T-helper 2 cell (primary cell): ENCODE measurements at places on chromosomes 5 and 9.
A peak's percentile ranks its signal among the peaks of the same experiment; 100 is the strongest.

DNA sequence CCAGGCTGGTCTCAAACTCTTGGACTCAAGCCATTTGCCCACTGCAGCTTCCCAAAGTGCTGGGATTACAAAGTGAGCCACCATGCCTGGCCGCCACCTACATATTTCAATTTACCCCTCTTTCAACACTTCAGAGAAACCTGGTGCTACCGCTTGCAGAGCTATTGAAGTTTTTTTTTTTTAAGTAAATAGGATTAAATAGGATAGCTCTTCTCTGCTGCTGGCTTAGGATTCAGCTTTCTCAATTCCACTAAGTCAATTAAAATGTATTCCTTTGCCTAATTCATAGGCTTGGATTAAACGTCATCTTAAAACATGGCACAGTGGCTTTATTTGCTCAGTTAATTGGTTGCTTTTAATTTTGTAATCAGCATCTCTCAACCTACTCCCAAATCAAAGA is 41.0 kb downstream of the KIAA1191 start:
- no peak for DNase-seq

GRCh38 chr5:63923914-63924313 is 38.3 kb downstream of the HTR1A start:
- no peak for DNase-seq

DNA sequence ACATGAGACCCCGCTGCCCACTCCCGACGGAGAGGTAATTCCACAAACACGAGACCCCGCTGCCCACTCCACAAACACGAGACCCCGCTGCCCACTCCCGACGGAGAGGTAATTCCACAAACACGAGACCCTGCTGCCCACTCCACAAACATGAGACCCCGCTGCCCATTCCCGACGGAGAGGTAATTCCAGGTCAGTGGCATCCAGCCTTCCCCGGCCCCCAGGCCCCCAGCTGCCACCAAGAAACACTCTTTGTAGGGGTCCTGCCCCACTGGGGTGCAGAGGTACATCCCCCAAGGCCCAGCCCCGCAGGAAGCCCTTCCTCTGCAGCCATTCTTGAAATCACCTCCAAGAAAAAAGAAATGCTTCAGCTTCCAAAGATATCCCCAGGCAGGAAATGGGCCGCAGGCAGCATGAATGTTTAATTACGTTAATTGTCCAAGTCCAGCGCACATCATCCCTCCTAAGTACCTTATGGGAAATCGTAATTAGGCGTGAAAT is 115.9 kb downstream of the ADAMTS2 start:
- DNase-seq: no peak

GRCh38 chr5:90347462-90347861 is 62.1 kb downstream of the CETN3 start:
- no peak for DNase-seq

GRCh38 chr9:88242879-88243278 is 104.6 kb upstream of the SPATA31C2 start:
- no peak for DNase-seq

- DNase-seq: no peak
Observed at GRCh38 chr5:100472091-100472490, 63.1 kb upstream of the FAM174A start.

- DNase-seq: no peak
Observed at GRCh38 chr5:137192293-137192743, 306.8 kb downstream of the SPOCK1 start.

DNA sequence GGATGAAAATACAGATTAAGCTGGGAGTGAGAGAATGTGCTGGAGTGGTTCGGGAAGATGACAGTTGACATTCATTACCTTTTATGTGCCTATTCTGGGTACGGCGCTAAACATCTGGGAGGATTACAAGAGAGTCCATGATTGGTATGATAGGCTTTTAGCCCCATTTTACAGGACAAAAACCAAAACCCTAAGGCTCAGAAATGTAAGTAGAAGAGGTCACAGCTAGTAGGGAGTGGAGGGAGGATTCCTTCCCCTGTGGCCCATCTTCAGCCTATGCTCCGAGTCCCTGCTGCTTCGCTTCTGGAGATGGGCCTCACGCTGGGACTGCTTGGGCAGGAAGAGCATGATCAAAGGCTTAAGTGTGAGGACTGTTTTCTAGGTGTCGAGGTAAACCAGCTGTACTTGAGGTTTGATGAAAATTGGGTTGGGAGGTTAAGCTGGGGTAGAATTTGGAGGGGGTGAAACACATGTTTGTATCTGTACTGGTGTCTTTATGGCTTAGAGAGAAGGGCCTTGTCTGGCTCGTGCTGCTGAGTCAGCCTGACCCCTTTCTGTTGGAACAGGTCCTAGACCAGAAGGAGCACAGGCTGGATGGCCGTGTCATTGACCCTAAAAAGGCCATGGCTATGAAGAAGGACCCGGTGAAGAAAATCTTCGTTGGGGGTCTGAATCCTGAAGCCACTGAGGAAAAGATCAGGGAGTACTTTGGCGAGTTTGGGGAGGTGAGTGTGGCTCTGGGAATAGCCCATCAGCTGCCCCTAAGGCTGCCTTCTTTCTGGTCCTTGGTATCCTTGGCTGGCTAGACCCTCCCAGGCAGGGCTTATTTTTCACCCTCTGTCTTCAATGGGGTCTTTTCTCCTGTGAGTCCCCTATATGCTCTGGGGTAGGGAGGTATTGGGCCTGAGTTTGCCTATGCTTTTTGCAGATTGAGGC is 2.1 kb downstream of the HNRNPAB start:
- DNase-seq: no peak

- DNase-seq: no peak
Observed at GRCh38 chr5:114362197-114362976, 517 bp downstream of the KCNN2 start.

GRCh38 chr9:99180199-99180598 is 41.5 kb downstream of the ALG2 start:
- peak; percentile 85 for DNase-seq

- no peak for DNase-seq
Observed at GRCh38 chr5:68392617-68393016, 177.1 kb downstream of the PIK3R1 start.

- DNase-seq: no peak
Observed at GRCh38 chr9:105004466-105005090, 76.6 kb upstream of the ABCA1 start.

DNA sequence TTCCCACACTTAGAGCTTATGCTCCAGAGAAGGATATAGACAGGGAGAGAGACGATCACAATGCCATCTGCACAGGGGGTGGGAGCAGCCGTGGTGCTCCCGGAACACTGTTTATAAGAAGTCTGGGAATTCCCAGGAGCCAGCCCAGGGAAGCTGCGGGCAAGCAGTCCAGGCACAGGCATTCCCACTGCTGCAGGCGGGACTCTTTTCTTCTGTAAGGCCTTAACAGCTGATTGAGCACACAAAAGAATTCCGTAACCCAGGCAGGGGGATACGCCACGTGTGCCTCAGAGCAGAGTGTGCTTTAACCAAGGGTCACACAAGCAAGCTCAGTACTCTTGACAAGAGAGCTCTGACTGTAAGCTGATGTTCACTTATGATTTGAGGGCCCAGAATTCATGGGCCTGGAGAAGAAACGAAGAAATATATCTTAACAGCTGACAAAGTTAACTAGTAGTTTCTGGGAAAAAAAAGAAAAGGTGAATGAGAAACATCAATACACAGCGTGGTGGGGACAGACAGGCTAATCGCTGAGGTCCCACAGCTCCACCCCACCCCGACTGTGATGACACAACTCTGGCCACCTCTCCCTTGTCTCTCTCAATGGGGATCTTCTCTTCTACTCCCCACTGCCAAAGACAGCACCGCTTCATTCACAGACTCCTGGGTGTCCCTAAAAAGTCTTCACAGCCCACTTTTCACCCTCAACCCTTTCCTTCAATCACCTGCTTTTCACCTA is 85.9 kb upstream of the SIMC1 start:
- DNase-seq: no peak

DNA sequence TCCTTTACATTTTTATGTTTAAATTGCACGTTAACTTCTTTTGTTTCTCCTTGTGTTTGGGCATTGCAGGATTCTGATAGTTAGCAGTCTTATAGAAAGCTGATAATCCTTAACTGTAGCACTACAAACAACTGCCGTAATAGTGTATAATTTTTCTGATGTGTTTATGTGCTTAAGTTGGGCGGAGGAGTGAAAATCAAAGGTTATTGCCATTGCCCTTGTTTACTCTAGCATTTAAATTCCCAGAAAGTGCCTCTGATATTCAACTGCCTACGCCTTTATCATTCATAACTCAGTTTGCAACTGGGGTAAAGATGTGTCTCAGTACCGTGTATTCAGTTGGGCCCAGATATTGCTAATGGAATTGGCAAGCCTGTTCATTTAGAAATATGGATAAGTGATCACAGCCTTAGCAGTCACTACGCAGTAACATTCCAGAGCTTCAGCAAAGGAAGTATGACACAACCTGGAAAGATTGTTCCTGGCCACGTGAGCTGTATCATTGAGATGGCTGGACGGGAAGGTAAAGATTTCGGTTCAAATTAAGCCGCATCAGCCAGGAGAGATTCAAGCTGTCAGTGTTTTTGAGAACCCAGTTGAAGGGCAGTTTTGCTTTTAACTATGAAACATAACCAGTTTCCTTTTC is 28.1 kb upstream of the LRRTM2 start:
- DNase-seq: no peak

GRCh38 chr5:137105351-137106035 is 393.6 kb downstream of the SPOCK1 start:
- DNase-seq: no peak

- no peak for DNase-seq
Observed at GRCh38 chr9:134315716-134316448, 10.4 kb upstream of the RXRA start.

- DNase-seq: no peak
Observed at GRCh38 chr9:38412751-38413150, 11.5 kb downstream of the IGFBPL1 start.

DNA sequence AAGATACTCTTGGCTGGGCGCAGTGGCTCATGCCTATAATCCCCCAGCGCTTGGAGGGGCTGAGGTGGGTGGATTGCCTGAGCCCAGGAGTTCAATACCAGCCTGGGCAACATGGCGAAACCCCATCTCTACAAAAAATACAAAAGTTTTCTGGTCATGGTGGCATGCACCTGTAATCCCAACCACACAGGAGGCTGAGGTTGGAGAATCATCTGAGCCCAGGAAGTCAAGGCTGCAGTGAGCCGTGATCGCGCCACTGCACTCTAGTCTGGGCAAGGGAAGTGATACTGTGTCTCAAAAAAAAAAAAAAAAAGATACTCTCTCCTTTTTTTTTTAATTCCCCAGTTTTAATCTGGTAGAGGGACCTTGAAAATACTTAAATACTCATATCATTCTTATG is 15.0 kb downstream of the ANKRD33B start:
- DNase-seq: no peak

- no peak for DNase-seq
Observed at GRCh38 chr9:132827366-132827765, 50.7 kb downstream of the AK8 start.

GRCh38 chr5:73444499-73445438 is 3.8 kb downstream of the FOXD1 start:
- DNase-seq: no peak

DNA sequence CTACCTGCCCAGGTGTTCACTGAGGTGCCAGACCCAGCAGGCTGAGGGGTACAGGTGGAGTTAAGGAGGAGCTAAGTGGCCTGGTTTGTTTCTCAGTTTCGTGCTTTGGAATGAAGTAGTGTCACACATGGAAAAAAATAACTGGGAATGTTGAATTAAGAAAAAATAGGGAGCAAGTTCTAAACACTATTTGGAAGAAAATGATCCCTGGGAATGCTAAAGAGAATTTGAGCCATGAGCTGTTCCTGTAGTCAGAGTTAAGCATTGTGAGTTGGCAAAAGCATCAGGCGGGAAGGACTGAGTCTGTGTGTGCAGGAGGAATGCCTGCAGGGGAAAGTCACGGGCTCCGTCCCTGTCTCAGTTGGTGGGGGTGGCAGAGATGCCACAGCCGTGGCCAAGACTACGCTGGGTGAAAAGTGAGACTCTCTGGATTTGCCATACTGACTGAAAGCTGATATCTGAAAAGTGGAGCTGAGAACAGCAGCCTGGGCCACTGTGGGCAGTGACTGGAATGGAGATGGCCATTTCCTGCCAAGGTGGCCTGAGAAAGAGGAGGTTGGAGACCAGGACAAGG is 37.0 kb downstream of the SYK start:
- no peak for DNase-seq

DNA sequence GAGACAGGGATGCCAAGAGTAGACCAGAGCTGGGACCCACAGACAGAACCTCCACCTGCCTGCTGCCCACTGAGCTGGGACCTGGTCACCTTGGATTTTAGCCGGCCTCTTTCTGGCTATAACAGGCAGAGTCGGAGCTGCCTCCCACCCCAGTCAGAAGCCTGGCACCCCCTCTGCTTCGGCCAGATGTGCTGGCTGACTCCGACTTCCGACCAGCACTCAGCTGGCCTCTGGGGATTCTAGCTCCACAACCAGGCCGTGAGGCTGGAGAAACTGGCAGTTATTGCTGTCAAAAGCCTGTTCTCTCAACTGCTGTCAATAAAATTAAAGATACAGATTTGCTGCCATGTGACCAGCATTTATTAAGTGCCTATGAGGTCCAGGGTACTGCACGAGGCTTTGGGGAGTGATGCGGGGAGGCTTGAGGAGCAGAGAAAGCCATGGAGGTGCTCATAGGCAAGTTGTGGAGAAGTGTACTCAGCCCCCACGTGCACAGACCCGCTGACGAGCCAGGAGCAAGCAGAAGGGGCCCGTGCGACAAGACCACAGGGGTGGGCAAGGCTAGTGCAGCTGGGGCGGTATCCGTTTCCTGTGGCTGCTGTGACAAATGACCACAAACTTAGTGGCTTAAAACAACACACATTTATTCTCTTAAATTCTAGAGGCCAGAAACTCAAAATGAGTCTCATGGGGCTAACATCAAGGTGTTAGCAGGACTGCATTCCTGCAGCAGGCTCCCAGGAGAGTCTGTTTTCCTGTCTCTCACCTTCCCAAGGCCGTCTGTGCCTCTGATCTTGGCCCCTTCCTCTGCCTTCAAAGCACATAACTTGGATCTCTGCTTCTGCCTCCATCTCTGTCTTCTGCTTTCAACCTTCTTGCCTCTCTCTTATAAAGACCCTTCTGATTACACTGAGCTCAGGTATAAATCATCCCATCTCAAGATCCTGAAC is 13.1 kb downstream of the GFI1B start:
- no peak for DNase-seq

DNA sequence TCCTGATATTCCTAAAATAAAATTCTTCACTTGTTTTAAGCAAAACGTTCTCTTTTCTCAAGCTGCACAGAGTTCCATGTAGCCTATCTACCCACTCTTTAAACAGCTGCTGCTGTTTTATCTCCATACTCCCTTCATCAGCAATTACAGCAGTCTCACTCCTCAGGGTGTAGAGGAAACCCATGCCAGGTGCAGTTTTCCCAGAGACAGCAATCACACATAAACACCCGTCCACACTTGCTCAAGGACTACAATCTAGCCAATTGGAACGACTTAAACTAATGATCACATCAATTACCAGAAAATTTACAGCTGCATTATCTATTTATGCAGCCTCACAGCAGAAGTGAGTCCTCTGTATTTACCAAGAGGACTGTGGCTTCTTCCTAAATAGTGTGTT is 141.7 kb downstream of the HTR1A start:
- DNase-seq: no peak

- no peak for DNase-seq
Observed at GRCh38 chr9:124855944-124856765, 2.9 kb downstream of the WDR38 start.
